ENCODE measurements at places on chromosomes 12 and 14.

DNA sequence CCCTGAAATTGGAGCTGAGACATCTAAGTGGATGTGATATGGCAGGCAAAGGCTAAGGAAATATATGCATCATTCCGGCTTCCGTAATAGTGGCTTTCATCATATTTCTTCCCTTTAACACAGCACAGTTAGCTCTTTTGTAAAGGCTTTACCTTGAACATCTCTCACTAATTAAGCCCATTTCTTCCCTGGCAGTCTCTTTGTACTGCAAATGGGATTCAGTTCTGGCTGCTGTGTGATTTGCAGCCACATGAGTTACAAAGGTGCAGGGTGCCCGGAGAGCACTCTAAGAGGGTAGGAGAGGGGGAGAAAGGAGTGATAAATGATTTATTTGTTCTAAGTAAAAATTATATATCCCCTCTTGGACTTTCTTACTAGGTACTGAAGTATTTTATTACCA lies 232.1 kb upstream of the CCDC196 start:
- no peak for DNase-seq

GRCh38 chr12:94405413-94406116 lies 54.1 kb downstream of the CEP83 start:
- no peak for DNase-seq

DNA sequence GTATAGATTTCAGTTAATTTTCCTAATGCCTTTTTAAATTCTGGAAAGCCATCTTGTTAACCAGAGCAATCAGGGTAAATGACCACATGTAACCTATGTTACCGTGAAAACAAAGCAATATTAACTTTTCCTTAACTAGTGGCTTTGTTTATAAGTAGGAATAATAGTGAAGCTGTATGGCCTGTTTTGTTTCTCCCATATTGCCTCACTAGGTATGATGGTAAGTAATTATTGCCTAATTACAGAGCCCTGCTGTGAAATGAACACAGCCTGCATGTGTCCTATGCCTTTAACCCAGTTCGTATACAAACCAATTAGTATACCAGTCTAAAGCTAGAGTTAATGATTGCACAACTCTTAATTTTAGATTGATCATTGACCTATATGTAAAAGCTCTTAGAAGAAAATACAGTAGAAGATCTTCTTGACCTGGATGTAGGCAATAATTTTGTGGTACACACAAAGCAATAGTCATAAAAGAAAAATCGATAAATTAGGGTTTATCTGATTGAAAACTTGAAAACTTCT lies 249.9 kb downstream of the CCDC91 start:
- no peak for DNase-seq

DNA sequence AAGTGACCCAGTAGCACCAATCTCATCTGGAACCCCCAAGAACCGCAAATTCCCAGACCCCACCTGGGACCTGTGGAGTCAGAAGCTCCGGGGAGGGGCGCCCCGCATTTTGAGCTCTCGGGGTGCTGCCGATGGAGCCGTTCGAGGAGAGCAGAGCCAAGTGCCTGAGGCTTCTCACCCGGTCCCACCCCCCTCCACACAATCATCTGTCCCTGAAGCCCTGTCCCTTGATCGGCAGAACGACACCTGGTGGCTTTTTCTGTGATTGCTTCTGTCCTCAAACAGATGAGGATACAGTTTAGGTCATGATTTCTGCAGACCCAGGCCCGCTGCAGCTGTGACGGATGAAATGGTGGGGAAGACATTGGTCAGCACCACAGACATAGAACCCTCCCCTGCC lies 74.7 kb downstream of the NOC4L start:
- peak; percentile 33 for DNase-seq

GRCh38 chr12:127984386-127985055 lies 282.4 kb upstream of the TMEM132C start:
- no peak for DNase-seq

GRCh38 chr12:108403952-108404351 lies 64.8 kb upstream of the CMKLR1 start:
- no peak for DNase-seq

DNA sequence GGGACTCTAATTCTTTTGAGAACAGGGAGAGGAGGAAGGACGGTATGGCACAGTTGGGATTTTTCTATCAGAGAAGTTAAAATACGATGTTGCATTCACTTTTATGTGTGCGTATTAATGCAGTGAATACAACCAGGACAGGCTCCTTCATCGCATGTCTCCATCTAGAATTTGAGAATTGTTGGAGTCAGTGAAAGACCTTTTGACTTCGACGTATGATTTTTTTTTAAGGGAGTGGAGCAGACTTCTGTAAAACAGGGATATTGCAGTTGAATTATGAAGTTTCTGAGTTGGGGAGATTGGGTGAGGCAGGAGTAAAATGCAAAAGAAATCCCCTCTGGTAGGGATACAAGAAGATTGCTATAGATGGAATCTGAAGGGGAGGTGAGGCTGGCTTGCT lies 9.6 kb upstream of the TBX3 start:
- DNase-seq, result no peak
